ENCODE measurements at places on chromosomes 12 and 14.

- peak; percentile 69 for DNase-seq
These were observed 27.9 kb downstream of the ACTN1 start for GRCh38 chr14:68951035-68951797.

GRCh38 chr12:92533280-92533890 is 169.4 kb upstream of the PLEKHG7 start:
- DNase-seq: no peak

DNA sequence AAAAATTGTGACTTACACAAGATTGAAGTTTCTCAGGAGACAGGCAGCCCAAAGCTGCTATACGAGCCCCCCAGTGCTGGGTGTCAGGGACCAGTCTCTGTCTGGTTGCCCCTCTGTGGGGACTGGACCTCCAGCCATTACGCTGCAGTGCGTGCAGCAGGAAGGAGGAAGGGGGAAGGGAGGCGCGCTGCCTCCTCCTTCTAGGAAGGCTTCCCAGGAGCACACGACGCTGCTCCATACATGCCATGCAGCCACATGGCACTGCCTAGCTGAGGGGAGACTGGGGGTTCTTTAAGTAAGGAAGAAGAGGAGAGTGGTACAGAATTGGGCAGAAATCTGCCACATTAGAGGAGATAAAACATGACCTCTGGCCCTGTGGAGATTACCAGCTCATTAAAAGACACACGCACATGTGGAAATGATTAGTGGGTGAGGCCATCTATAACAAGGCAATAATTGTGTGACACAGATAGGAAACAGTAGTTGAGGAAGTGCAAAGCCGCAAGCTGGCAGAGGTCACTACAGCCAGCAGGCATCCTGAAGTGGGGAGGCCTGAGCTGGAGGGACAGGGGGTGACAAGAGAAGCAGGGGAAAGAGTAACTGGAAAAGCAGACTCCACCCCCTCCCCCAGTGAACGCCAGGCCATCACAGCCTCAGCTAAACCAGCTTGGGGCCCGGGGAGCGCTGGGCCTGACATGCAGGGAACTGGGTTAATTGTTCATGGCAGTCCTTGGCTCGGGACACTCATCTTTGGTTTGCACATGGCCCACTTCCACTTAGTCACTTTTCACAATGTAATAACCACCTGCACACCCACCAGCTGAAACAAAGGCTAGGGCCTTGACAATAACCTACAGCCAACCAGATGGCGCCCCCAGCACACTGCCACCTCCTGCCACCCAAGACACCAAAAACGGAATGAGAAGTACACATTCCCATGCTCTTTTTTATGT is 39.6 kb downstream of the CCDC88C start:
- no peak for DNase-seq

DNA sequence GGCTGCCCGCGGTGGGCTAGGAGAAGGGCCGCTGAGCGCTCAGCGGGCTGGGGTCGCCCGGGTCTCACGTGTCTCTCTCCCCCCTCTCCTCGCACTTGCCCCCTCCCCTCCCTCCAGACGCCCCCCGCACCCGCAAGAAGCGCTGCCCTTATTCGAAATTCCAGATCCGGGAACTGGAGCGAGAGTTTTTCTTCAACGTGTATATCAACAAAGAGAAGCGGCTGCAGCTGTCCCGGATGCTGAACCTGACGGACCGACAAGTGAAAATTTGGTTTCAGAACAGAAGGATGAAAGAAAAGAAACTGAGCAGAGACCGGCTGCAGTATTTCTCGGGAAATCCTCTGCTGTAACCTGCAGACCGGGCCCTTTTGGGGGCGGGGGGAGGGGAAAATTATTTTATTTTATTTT is 314 bp upstream of the HOTAIR start:
- DNase-seq: no peak

- DNase-seq: no peak
These were observed 1.6 kb upstream of the MANSC4 start for GRCh38 chr12:27781680-27782079.

DNA sequence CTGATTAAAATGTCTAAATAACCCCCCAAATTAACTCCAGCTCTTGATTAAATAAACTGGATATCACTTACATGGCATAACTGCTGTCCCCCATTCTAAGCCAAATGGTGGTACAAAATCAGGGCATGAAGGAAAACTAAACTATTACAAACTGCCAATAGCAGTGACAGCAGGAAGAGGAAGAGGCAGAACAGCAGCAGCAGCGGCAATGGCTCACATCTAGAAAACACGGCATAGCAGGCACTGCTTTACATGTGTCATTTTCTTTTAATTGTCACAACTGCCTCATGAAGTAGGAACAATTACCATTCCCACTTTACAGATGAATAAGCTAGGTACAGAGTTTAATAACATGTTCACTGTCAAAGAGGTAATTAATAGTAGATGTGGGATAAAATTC is 92.0 kb downstream of the EPS8 start:
- no peak for DNase-seq

GRCh38 chr12:126581655-126582054 is 1516.4 kb downstream of the AACS start:
- no peak for DNase-seq

DNA sequence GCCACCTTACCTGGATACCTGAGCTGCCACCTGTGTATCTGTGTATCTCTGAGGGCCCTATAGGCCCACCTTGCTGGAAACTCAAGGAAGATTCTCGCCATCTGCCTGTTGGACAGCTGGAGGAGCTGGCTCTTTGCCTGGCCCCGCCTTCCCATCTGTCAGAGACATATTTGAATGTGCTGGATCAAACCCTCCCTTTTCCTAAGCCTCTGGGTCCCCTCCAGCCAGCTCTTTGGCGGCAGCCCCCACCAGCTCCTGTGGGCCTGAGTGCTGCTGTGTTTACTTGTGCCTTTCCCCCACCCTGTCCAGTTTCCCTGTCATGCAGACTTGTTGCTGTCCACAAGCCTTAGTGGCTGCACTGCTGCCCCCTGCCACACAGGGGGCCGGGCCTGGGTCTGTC is 55.9 kb upstream of the SRSF5 start:
- DNase-seq: no peak

DNA sequence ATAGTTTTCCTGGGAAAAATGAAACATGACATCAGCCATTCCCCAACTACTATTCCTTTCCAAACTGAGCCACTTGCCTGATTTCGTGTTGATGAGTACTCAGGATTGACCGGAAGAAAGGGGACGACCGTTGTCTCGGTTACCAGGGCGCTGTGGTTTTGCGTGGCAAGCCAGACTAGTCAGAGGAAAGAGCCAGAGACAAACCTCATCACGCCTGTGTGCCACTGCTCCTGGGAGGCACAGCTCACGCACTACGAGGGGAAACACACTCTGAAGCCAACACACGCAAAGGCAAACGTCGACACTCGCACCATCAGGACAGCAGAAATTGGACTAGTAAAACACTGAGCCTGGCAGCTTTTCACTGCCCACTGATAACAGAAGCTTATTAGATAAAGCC is 35.0 kb downstream of the GIT2 start:
- DNase-seq: no peak

DNA sequence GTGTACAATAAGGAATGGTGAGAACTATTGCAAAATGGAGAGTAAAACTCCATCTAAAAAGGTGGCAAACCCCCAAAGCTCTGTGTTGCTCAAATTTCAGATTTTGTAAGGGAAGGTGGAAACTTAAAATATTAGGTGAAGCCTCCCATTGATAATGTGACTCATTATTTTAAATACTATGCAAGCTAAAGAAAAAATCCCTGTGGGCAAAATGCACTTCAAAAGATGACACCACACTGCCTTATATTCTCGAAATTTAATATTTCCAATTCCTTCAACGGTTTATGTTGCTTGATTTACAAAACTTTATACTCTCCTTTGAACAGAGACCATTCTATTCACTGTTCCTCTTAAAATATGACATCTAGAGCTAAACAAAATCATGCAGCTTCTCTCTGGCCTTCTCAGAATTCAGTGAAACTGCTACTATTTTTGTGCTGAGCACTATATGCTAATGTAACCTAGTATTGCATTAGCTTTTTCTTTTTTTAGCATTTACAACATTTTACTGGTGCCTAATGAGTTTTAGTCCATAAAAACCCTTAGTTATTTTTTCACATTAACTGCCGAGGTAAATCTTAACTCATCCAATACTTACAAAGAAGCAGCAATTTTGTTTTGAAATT is 297.7 kb downstream of the SYT1 start:
- DNase-seq: no peak

DNA sequence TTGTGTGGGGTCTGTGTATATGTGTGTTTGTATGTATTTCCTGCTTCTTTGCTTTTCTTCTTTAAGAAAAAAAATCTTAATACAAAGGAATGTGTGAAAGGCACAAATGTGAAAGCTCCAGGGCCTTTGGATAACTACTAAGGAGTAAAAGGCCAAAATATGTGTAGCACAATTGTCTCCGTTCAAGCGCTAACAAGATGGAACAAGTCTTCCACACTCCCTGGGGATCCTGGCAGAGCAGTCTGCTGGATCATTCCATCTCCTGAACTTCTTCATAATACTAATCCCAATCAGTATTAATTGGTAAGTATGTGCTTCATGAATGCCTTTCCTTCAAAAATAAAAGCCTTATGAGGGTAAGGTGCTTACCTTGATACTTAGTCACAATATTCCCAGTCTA is 462.5 kb upstream of the TBX3 start:
- DNase-seq: no peak

- DNase-seq: no peak
These were observed 31.1 kb upstream of the TMX1 start for GRCh38 chr14:51208982-51209381.
